ENCODE measurements at places on chromosomes 1 and 21. TPM values are rescaled to one million over a fixed set of nuclear protein-coding genes. Genes with fewer than 3 reads are reported as not detected.

GRCh38 chr1:67921725-67922489 lies 88.6 kb upstream of the GNG12 start:
- no peak for DNase-seq
- H3K4me1 ChIP-seq: no peaks in the 10 kb centered on the region
- H3K27ac ChIP-seq: no peak overlapping the region
- H3K36me3 ChIP-seq: no peaks in the 10 kb centered on the region
- no peak overlapping the region for H3K4me3 ChIP-seq

DNA sequence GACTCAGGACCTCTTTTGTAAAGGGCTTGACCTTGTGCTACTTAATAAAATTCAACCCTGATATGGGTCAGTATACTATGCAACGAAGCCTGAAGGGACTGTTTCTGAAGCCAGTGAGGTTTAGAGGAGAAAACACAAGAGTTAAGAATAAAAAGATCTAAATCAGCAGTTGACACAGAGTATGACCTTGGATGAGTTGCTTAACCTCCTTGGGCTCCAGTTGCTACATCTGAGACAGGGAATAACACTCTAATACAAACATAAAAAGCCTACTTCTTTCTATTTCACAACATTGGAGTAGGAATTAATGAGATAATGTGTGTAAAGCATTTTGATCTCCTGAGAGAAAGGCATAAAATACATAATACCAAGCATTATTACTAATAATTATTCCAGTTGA lies 882.4 kb upstream of the ADGRL2 start:
- no peak overlapping the region for H3K4me3 ChIP-seq
- H3K27ac ChIP-seq: no peak overlapping the region
- H3K27me3 ChIP-seq: no peaks in the 10 kb centered on the region
- H3K4me1 ChIP-seq: no peaks in the 10 kb centered on the region
- H3K36me3 ChIP-seq: no peaks in the 10 kb centered on the region

GRCh38 chr1:173479649-173480048 lies 2.5 kb downstream of the PRDX6 start:
- no peaks in the 10 kb centered on the region for H3K27me3 ChIP-seq
- peaks cover 36% of the 10 kb centered on the region for H3K36me3 ChIP-seq
- H3K4me1 ChIP-seq: peaks cover 29% of the 10 kb centered on the region
- DNase-seq: no peak

GRCh38 chr1:24926563-24927249 lies 3.4 kb downstream of the RUNX3 start:
- H3K4me1 ChIP-seq: peaks cover 19% of the 10 kb centered on the region
- H3K27me3 ChIP-seq: peaks cover 77% of the 10 kb centered on the region
- no peak overlapping the region for H3K27ac ChIP-seq
- no peak overlapping the region for H3K4me3 ChIP-seq
- peak; percentile 66 for DNase-seq

DNA sequence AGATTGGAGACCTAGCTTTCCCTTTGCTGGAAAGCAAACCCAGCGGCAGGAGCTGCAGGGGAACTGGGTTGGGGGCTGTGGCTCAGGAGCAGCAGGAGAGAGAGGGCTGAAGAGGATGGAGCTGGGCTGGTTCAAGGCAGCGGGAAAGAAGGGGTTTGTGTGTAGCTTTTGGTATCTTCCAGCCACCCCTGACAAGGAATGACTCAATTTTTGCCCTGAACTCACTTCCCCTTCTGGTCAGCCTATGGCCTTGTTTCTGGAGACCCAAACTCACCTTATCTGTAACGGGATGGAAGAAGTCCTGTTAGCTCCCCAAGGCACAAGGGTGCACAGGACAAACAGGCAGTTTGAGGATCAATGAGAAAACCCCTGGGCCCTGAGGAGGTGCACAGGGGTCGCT lies 13.1 kb downstream of the C1orf115 start:
- H3K4me1 ChIP-seq: peaks cover 7% of the 10 kb centered on the region
- H3K36me3 ChIP-seq: no peaks in the 10 kb centered on the region
- DNase-seq: no peak
- H3K4me3 ChIP-seq: no peak overlapping the region

GRCh38 chr1:12593621-12594066 lies 24.4 kb downstream of the DHRS3 start:
- H3K36me3 ChIP-seq: no peaks in the 10 kb centered on the region
- DNase-seq: no peak
- peaks cover 49% of the 10 kb centered on the region for H3K27me3 ChIP-seq
- peaks cover 14% of the 10 kb centered on the region for H3K4me1 ChIP-seq
- H3K4me3 ChIP-seq: no peak overlapping the region

DNA sequence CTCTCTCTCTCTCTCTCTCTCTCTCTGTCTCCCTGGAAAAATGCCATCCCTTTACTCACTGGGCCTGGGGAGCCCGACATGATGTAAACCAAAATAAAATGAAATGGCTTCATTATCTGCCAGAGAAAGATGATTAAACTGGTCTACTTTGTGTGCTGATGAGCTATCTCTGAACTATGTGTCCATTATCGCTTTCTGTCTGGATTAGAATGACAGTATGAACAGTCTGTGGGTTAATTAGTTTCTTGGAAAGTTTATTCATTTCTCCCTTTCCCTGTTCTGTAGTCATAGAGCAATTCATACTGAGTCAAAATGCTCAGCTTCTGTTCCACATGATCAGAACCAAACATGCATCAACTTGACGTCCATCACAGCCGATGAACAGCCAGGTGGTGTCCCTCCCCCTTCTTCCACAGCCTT lies 72.4 kb upstream of the KCND3 start:
- no peaks in the 10 kb centered on the region for H3K27me3 ChIP-seq
- H3K4me3 ChIP-seq: no peak overlapping the region
- no peaks in the 10 kb centered on the region for H3K36me3 ChIP-seq

GJC2 gene
- not detected for total RNA-seq

FCRL3 gene
- total RNA-seq: not detected

LCE1D gene
- not detected for total RNA-seq
